HFFc6 (cell line): ENCODE measurements at places on chromosomes 2 and 18. TPM values are rescaled to one million over a fixed set of nuclear protein-coding genes. Genes with fewer than 3 reads are reported as not detected.

DNA sequence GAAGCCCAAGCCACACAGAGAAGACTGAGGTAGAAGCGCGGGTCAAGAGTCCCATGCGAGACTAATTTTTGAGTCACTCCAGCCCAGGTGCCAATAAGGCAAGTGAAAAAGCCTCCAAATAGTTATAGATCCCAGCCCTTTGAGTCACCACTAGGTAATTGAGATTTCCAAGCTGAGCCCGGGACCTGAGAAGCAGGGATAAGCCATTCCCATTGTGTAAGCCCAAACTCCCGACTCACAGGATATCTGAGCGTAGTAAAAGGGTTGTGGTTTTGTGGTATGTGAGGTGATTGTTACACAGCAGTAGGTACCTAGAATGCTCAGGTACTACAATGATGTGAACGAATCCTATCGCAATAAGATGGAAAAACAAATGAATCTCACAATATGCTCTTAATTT lies 560.7 kb downstream of the DSC3 start:
- no peaks in the 10 kb centered on the region for H3K4me1 ChIP-seq
- H3K27me3 ChIP-seq: peaks cover 2% of the 10 kb centered on the region; the same call in 1 of the 2 replicates
- H3K36me3 ChIP-seq: no peaks in the 10 kb centered on the region
- no peak for DNase-seq

- no peak for DNase-seq
- H3K36me3 ChIP-seq: no peaks in the 10 kb centered on the region
- H3K4me1 ChIP-seq: no peaks in the 10 kb centered on the region
- H3K4me3 ChIP-seq: no peak overlapping the region
- H3K27me3 ChIP-seq: peaks cover 24% of the 10 kb centered on the region
Measured at GRCh38 chr2:130911996-130912395, 75.3 kb downstream of the ARHGEF4 start.

DNA sequence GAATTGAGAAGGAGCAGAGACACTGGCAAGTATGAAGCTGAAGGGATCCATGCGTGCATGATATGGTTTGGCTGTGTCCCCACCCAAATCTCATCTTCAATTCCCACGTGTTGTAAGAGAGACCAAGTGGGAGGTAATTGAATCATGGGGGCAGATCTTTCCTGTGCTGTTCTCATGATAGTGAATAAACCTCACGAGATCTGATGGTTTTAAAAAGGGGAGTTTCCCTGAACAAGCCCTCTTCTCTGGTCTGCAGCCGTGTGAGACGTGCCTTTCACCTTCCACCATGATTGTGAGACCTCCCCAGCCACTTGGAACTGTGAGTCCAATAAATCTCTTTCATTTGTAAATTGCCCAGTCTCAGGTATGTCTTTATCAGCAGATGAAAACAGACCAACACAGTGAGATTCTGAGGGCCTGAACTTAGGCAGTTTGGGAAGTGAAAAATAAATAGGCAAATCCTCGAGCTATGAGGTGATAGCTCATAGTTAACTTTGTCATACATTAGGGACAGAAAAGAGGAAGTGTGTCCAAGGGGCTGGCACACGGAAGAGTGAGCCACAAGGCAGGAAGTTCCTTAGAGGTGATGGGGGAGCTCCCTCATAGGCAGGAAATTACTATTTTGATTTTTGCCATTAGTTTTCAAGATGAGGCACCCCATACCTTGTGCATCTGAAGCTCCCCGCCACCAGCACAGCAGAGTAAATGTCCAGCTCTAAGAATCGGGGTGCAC lies 658.8 kb upstream of the ID2 start:
- no peak for DNase-seq
- H3K4me3 ChIP-seq: no peak overlapping the region
- H3K27me3 ChIP-seq: peaks cover 6% of the 10 kb centered on the region
- no peak overlapping the region for H3K27ac ChIP-seq
- no peaks in the 10 kb centered on the region for H3K4me1 ChIP-seq

DNA sequence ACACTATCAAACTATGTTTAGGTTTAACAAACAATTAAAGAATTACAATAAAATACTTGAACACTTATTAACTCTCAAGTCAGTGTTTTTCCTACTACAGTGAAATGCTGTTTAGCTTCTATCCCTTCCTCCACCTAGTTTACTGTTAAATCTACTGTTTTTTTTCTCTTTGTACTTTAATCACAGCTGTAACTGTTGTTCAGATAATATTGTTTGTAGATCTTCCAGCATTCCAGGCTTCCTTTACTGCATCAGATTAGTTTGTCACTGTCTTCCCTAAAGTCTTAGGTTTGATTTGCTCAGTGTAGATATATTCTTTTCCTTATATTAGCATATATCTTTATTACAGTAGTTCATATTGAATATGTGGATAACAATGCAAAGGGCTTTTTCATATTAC lies 22.5 kb downstream of the BIRC6 start:
- DNase-seq: no peak
- H3K36me3 ChIP-seq: peaks cover 9% of the 10 kb centered on the region
- H3K4me3 ChIP-seq: no peak overlapping the region
- peaks cover 40% of the 10 kb centered on the region for H3K4me1 ChIP-seq

UGT1A3 gene
- not detected in 3 replicates for total RNA-seq

OTX1 gene
- 0.54 to 0.82 TPM (median 0.61 TPM) in 3 replicates for total RNA-seq

DNA sequence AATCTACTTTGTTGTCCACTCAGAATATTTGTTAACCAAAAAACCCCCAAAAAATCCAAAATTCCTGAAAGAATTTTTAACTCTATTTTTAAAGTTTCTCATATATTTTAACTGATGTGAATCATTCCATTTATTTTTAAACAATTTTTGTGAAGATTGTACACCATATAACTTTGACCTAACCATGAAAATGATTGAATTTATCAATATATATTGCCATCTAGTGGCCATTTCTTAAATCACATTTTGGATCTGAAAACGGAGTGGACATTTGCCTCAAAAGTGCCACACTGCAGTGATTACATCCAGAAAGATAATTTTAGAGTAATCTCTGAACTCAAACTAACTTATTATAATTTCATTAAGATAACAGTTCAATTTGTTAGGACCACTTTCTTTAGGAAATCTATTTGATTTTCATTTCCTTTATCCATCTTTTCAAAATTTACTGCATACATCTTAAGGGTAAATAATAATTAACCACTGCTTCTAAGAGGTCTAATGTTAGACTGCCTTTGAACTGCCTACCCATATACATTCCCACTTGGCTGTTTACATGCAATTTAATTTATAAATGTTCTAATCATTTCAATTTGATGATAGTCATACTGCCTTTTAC lies 71.1 kb downstream of the DSC3 start:
- DNase-seq: peak; percentile 39
- H3K4me3 ChIP-seq: no peak overlapping the region
- no peaks in the 10 kb centered on the region for H3K36me3 ChIP-seq
- no peak overlapping the region for H3K27ac ChIP-seq
- no peaks in the 10 kb centered on the region for H3K4me1 ChIP-seq
- no peaks in the 10 kb centered on the region; the same call in 1 of the 2 replicates for H3K27me3 ChIP-seq

- H3K36me3 ChIP-seq: no peaks in the 10 kb centered on the region
- no peaks in the 10 kb centered on the region for H3K4me1 ChIP-seq
- no peaks in the 10 kb centered on the region; the same call in none of the 2 replicates for H3K27me3 ChIP-seq
- H3K4me3 ChIP-seq: no peak overlapping the region
- DNase-seq: no peak
- no peak overlapping the region for H3K27ac ChIP-seq
Measured at GRCh38 chr2:104969564-104969963, 68.3 kb upstream of the MRPS9 start.

DNA sequence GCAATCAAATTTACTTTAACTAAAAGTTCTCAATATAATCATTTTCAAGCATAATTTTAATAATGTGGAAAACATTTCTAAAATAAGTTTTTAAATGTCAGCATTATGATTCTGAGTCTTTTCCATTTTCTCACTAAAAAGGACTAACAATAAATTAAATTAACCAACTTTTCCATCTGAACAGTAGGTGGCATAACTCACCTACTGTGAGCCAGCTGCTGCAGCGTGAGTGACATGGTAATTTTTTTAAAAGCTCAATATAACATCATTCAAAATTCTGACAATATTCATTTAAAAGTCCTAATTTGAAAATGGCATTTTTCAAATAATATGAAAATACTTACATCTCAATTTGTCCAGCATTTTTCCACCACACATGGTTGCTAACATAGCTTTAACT lies 66.5 kb downstream of the DTNB start:
- H3K27ac ChIP-seq: no peak overlapping the region
- peak; percentile 8 for DNase-seq
- no peaks in the 10 kb centered on the region for H3K4me1 ChIP-seq
- H3K4me3 ChIP-seq: no peak overlapping the region

DNA sequence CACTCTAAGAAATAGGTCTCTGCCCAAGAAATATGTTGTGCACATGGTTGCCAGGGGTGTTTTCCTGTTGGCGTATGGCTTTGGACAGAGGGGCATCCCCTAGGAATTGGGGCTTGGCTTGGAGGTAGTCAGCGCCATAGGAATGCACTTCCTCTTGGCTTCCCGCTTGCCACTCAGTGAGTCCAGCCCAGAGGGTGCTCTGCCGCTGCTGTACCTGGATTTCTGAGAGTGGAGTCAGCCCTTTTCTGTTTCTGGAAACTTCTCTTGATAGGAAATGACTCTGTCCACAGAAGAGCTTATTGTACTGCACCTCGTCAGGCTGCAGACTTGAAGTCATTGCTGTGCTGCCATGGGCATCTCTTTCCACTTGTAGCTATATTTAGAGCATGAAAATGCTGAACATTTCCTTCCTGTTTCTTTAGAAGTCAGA lies 116.7 kb upstream of the MGAT5 start:
- peak; percentile 74 for DNase-seq
- peaks cover 67% of the 10 kb centered on the region for H3K4me1 ChIP-seq
- H3K27me3 ChIP-seq: no peaks in the 10 kb centered on the region; the same call in 1 of the 2 replicates
- peaks cover 23% of the 10 kb centered on the region for H3K36me3 ChIP-seq
- H3K27ac ChIP-seq: peak overlapping the region; percentile 94
- peak overlapping the region; percentile 87 for H3K4me3 ChIP-seq

ACP1 gene
- total RNA-seq: 88.0 to 93.5 TPM (median 89.5 TPM) in 3 replicates
